ENCODE measurements at places on chromosomes 11 and 22.

GRCh38 chr11:95088946-95089619 is 563 bp upstream of the ENDOD1 start:
- no peak for DNase-seq

DNA sequence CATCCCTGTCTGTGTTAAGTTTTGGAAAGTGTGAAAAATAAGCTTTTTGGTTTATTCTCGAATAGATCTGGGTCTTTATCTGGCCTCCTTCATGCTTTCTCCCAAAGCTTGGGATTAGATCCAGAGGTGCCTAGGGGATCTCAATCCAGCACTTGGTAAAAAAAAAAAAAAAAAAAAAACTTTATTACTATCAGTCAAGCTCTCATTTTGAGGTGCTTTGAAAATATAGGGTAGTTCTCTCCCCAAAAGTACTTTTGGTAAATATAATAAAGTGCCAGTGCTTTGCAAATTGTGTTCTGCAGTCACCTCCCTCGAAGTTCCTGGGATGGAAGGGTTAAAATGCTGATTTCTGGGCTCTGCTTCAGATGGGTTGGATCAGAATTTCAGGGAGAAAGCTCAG is 15.5 kb upstream of the CEP295 start:
- DNase-seq: no peak

GRCh38 chr11:67393437-67393836 is 1.7 kb downstream of the RAD9A start:
- DNase-seq: no peak

DNA sequence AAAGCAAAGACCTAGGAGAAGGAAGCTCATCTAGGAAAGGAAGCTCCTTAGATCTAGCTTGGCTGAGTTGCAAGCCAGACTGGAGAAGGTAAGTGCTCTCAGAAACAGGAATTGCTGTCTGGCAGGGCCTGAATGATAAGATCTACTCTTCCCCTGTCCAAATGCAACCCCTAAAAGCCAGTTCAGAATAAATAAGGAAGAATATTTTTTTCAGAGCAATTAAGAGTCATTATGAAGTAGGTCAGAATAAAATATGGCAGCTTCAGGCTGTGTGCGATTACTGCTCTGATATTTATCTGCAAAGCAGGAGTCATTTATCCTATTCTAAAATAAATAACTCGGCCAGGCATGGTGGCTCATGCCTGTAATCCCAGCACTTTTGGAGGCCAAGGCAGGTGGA is 82.1 kb downstream of the PIWIL4 start:
- DNase-seq: no peak

- no peak for DNase-seq
These were observed 537.5 kb downstream of the DLG2 start for GRCh38 chr11:85089654-85090053.

- no peak for DNase-seq
These were observed 35.4 kb downstream of the LMO1 start for GRCh38 chr11:8228231-8228630.
